ENCODE measurements at places on chromosomes 5 and 9. TPM values are rescaled to one million over a fixed set of nuclear protein-coding genes. Genes with fewer than 3 reads are reported as not detected.

GRCh38 chr5:2192496-2192895 is 309.8 kb upstream of the IRX4 start:
- no peak overlapping the region for H3K4me3 ChIP-seq
- H3K27ac ChIP-seq: no peak overlapping the region
- H3K4me1 ChIP-seq: no peaks in the 10 kb centered on the region

DNA sequence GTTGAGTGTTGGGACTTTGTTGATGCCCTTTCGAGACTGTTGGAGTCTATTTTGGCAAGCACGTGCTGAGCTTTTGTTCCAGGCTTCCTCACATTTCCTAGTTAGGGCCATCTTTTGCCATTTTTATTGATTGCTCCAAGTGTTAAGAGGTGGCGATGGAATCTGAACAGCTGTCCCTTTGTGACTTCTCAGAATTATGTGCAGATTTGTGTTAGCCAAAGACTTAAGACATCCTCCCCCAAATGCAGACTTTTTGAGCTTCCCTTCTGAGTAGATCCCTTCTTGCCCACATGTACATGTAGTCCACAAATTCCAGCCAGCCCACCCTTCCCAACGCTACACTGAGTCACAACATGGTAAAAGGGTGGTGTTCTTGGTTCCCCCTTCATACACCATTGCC is 59.2 kb downstream of the SPIN1 start:
- peaks cover 4% of the 10 kb centered on the region for H3K36me3 ChIP-seq
- DNase-seq: no peak
- H3K4me1 ChIP-seq: no peaks in the 10 kb centered on the region
- H3K4me3 ChIP-seq: no peak overlapping the region

- no peaks in the 10 kb centered on the region for H3K27me3 ChIP-seq
- H3K4me1 ChIP-seq: peaks cover 23% of the 10 kb centered on the region
- DNase-seq: no peak
- H3K4me3 ChIP-seq: no peak overlapping the region
- no peaks in the 10 kb centered on the region for H3K36me3 ChIP-seq
These were observed 6.0 kb downstream of the RNF145 start for GRCh38 chr5:159203351-159203750.

- no peaks in the 10 kb centered on the region for H3K4me1 ChIP-seq
- no peaks in the 10 kb centered on the region for H3K27me3 ChIP-seq
- H3K27ac ChIP-seq: no peak overlapping the region
- no peak overlapping the region for H3K4me3 ChIP-seq
- no peaks in the 10 kb centered on the region for H3K36me3 ChIP-seq
These were observed 6.5 kb downstream of the TRAF1 start for GRCh38 chr9:120919843-120920805.

DNA sequence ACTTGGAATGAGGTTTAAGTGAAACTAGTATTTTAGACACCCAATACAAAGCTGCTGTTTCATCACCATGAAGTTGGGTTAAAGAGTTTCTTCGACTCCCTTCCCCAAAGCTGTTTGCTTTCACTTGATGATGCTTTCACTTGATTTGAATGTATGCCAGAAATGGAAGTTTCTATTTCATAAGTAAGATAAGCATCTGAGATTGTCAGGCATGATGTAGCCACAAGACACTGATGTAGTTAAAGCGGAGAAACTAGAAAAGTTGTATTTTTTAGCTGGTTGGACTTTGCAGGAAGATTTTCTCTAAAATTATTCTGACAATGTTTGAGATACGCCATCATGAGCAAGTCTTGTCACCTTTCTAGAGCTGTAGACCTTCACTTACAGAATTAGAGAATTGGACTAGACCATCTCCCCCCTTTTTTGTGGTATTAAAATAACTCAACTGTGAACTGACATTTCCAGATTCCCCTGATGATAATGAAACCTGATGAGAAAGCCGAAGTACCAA is 20.0 kb downstream of the MOCS2 start:
- no peaks in the 10 kb centered on the region for H3K27me3 ChIP-seq
- H3K4me3 ChIP-seq: no peak overlapping the region
- peaks cover 22% of the 10 kb centered on the region for H3K36me3 ChIP-seq
- peaks cover 16% of the 10 kb centered on the region for H3K4me1 ChIP-seq
- no peak overlapping the region for H3K27ac ChIP-seq

DNA sequence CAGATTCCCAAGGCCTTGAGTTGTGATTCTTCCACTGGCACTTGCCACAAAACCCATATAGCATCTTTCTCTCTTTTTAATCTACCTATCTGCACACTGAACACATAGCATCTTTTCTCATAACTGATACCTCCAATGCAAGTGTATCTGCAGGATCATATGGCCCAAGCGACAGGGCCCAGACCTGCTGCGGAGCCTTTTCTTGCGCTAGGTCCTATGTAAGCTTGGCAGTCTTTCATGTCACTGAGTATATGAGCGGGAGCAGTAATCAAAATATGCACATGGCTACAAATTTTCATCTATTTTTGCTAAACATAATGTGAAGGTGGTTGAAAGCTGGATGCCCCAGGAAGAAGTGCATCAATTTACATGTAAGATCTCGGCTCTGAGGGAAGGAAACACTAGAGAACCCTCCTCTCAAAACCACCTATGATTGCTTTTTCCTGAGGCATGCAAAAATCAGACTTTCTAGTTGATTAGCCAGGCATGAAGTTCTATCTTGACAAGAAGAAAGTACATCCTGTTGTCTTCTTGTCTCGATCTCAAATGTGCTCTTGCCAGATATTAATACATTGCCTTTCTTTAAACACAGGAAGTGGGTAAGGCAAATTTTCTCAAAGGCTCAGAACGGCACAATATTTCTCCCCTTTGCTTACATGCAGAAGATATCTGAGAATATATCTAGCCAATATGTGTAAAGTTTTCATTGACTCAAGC is 26.9 kb upstream of the CEMIP2 start:
- no peak overlapping the region for H3K27ac ChIP-seq
- H3K4me1 ChIP-seq: no peaks in the 10 kb centered on the region
- DNase-seq: no peak
- H3K27me3 ChIP-seq: no peaks in the 10 kb centered on the region

GRCh38 chr5:74413403-74414048 is 227.0 kb downstream of the ENC1 start:
- H3K27me3 ChIP-seq: no peaks in the 10 kb centered on the region
- peaks cover 29% of the 10 kb centered on the region for H3K4me1 ChIP-seq
- DNase-seq: peak; percentile 70
- H3K4me3 ChIP-seq: no peak overlapping the region
- H3K27ac ChIP-seq: no peak overlapping the region

- H3K27ac ChIP-seq: no peak overlapping the region
- no peak overlapping the region for H3K4me3 ChIP-seq
- H3K4me1 ChIP-seq: no peaks in the 10 kb centered on the region
These were observed 296.9 kb downstream of the TLE4 start for GRCh38 chr9:79868567-79869189.

- no peaks in the 10 kb centered on the region for H3K27me3 ChIP-seq
- H3K27ac ChIP-seq: no peak overlapping the region
- no peak overlapping the region for H3K4me3 ChIP-seq
- peaks cover 8% of the 10 kb centered on the region for H3K4me1 ChIP-seq
- no peak for DNase-seq
These were observed 12.2 kb upstream of the RAPGEF6 start for GRCh38 chr5:131647048-131647769.

The EMB gene
- polyA plus RNA-seq: not detected

The TCF7 gene
- polyA plus RNA-seq: 1.8 TPM

DNA sequence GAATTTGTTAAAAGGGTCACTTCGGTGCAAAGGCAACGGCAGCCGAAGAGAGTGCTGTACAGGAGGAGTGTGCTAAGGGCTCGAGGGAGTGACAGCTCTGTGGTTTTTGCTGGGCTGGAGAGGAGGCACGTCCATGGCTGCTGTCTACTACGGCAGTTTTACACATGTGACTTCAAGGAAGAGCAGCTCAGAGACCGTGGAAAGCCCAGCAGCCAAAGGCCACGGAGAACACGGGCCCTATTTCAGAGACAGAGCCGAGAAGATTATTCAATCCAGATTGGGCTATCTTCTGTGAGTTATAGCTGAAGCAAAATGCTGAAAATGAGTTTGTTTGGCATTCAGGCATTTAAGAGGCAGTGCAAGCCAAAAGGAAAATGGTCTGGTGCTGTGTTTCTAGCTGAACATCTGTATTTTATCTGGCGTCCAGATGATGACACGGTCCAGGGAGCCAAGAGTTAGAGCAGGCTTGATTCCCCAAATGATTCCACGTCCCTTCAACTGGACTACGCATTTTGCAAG is 96.4 kb downstream of the RFK start:
- no peak overlapping the region for H3K27ac ChIP-seq
- no peak for DNase-seq
- H3K36me3 ChIP-seq: no peaks in the 10 kb centered on the region
- H3K4me3 ChIP-seq: no peak overlapping the region
- H3K4me1 ChIP-seq: no peaks in the 10 kb centered on the region

The DCTN3 gene
- polyA plus RNA-seq: 170 TPM

The NR5A1 gene
- polyA plus RNA-seq: not detected

Measured in endothelial cell of umbilical vein (primary cell).